HT1080 (cell line): ENCODE measurements at places on chromosomes 5 and 9. TPM values are rescaled to one million over a fixed set of nuclear protein-coding genes. Genes with fewer than 3 reads are reported as not detected.
A peak's percentile ranks its signal among the peaks of the same experiment; 100 is the strongest.

ASPN gene
- total RNA-seq, result not detected in 2 replicates

DNA sequence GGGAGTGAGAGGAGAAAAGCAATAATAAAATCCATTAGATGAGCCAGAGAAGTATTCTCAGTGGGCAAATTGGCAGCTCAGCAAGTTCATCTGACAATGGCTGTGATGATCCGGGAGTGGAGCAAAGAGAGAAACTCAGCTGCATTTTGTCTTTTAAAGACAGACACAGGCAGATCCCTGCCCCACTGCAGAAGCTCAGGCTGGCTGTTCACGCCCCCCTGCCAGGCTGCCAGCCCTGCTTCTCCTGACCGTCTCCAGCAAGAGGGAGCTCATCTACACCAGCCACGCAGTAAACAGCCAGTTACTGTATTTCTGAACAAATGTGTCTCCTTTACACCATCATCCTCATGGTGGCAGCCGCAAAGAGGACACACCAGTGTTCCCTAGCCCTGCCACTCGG is 114.3 kb upstream of the SARDH start:
- DNase-seq, result no peak

GRCh38 chr9:1532171-1532570 is 482.0 kb downstream of the DMRT2 start:
- no peak for DNase-seq

INSL4 gene
- total RNA-seq, result 0.33 and 0.39 TPM in 2 replicates

DNA sequence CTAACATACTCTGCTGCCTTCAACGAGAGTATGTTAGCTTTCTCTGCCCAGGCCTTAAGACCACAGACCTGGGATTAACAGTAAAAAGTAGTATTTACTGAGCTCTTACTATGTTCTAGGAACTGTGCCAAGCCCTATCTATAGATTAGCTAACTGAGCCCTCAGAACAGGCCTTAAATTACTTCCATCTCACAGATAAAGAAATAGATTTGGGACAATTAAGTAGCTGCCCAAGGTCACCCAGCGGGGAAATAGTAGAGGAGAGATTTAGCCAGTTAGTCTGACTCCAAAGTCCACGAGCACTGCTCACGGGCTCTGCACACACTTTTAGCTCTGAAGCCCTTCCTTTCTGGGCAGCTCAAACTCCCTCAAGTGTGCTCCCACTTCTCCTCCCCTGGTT is 64.5 kb upstream of the EQTN start:
- no peak for DNase-seq

- no peak for DNase-seq
Observed at GRCh38 chr9:88829276-88829675, 162.0 kb upstream of the S1PR3 start.

GRCh38 chr9:28190981-28191380 is 617.7 kb upstream of the C9orf72 start:
- DNase-seq, result no peak

GRCh38 chr9:1474671-1475070 is 424.5 kb downstream of the DMRT2 start:
- no peak for DNase-seq

SPARC gene
- 955 and 1,238 TPM in 2 replicates for total RNA-seq

ADAMTS16 gene
- 3.9 and 4.7 TPM in 2 replicates for total RNA-seq

DNA sequence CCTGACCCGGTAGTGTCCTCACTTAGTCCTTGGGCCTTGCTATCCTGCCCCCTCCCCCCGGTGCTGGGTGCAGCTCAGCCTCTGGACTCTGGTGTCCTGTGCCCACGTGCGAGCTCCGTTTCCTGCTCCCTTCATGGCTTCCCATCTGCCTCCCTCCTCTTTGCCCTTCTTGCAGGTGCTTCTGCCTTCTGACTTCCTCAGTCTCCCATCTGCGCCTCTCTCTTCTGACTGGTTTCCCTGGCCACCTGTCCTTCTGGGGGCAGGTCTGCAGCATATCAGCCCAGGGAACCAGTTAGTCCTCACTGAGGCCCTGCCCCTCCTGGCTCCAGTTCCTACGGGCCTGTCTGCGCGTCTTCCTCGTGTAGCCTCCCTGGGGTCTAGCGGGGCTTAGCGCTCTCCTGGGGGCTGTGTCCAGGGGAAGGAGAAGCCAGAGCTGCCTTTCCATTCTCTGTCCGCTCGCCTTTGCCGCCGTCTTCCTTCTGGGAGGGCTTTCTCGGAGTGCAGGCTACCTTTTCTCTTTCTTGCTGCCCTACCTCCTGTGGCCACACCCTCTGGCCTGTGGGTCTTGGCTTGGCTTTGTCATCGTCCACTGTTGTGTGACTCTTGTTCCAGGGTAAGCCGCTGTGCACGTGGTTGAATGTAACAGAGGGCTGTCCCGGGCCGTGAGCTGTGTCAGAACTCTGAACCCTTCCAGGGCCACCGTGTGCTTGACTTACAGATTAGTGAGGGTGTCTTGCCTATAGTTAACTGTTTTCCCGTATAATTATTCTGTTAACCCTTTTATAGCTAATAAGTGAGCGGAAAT is 51.8 kb downstream of the EHMT1 start:
- DNase-seq, result no peak

GRCh38 chr5:157801-158200 is 33.5 kb upstream of the LRRC14B start:
- DNase-seq, result no peak

DNA sequence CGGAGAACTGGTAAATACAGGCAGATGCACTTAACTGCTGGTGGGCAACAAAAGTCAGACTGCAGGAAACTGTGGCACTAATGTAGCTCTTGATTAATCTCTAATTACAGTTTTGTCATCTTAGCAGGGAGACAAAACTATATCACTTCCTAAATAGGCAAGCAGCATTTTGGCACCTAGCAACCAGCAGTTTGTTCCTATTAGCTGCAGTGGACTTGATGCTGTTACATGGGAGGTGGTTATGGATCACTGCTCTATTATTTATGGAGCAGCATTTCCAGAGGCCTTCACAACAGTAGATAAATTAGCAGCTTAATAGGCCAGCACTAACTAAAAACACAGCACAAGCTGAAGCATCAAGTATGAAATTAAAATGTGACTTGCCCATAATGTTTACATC is 518.3 kb upstream of the ITGA1 start:
- DNase-seq, result no peak

GLRA1 gene
- not detected in 2 replicates for total RNA-seq

DNA sequence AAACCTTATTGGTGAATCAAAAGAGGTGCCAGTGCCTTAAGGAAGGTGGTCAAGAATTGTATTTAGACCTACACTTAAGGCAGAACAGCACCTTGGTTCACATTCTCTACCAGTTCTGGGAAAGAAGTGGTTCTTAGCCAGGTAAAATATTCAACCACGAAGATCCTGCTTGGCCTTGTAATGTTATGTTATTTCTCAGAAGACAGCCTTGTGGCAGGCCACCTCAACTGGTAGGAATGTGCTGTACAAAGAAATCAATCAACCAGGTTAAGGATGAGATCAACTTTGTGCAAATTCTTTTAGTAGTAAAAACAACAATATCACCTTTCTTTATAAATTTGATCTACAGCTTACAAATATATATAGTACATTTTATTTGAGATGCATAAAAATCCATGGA is 246.8 kb downstream of the ARRDC3 start:
- DNase-seq, result peak; percentile 60

TIMD4 gene
- total RNA-seq, result not detected in 2 replicates

- no peak for DNase-seq
Observed at GRCh38 chr9:3398232-3398648, 127.6 kb downstream of the RFX3 start.

TCF7 gene
- total RNA-seq, result not detected in 2 replicates

GRCh38 chr5:177133096-177133852 is at the start of gene NSD1:
TSS of gene NSD1 (plus strand) at chr5:177133773. CDS start at chr5:177135104, 1,331 bp downstream.
- no peak for DNase-seq

C6 gene
- total RNA-seq, result not detected in 2 replicates

KCNV2 gene
- not detected in 2 replicates for total RNA-seq

GRCh38 chr5:135448791-135449507 is 1.8 kb upstream of the DCANP1 start:
- no peak for DNase-seq

- no peak for DNase-seq
Observed at GRCh38 chr5:96072138-96072790, 110.6 kb upstream of the ELL2 start.

DNA sequence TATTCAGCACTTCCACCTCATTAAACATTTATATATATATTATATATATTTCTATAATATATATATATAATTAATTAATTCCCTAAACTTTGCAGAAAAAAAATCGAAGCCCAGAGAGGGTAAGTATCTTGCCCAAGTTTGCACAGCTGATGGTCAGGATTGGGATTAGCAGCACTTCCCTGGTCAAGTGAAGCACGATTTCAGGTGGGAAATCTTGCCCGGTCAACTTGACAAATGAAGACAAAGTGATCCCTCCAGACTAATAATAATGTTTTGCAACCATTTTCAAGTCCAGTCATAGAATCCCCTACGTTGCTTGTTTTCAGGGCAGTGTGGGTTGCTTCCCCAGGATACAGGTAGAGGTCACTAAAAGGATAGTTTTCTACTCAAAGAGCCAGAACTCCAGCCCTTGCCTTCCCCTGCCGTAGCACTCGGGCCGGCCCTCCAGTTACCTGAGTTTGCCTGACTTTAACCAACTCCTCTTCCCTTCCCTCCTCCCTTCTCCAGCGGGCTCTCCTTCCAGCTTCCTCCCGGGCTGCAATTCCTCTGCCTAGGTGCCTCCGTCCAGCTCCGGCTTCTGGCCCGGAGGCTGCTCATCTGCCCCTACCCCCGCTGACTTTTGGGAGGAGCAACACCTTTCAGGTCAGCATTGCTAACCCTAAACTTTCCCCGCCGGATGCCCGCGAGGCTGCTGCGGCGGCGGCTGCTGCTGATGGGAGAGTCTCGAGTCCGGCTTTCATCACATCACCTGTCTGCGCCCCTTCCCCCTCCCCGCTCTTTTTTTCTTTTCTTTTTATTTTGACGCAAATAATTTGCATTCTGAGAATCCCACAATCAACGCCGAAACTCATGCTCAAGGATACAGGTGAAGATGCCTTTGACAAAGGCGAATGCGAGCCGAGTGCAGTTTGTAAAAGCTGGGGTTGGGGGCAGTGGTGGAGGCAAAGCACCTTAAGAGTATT is 930 bp downstream of the PRLR start:
- DNase-seq, result peak; percentile 14

GRCh38 chr5:32413466-32414263 is 30.9 kb downstream of the ZFR start:
- DNase-seq, result no peak

SERINC5 gene
- 1.9 and 4.4 TPM in 2 replicates for total RNA-seq

GRCh38 chr9:89779405-89780203 is 174.8 kb downstream of the GADD45G start:
- DNase-seq, result no peak

GRCh38 chr9:26163931-26164330 is 485.7 kb upstream of the TUSC1 start:
- DNase-seq, result no peak

PCDHGA10 gene
- 0.80 and 0.90 TPM in 2 replicates for total RNA-seq

DNA sequence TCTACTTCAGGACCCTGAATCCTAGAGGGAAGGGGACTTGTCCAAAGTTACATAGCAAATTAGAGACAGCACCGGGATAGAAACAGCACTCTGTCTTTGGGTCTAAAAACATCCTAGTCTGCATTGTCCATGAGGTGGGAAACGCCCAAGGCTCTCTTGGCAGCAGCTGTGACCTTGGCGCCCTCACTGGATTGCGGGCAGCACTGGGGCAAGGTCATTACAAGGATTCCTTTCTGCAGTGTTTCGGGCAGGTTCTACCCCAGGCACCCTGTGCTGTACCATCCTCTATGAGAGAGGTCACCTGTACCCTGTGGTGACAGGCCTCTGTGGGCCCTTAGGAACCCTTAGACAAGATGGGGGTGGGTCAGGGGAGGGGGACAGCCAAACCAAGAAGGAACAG is 8.6 kb downstream of the CD74 start:
- no peak for DNase-seq

ANKRD33B gene
- 4.9 and 5.2 TPM in 2 replicates for total RNA-seq

OR13C4 gene
- not detected in 2 replicates for total RNA-seq

- DNase-seq, result no peak
Observed at GRCh38 chr5:178993236-178993765, 1.8 kb downstream of the GRM6 start.

GRCh38 chr9:14245901-14246525 is 67.9 kb downstream of the NFIB start:
- DNase-seq, result peak; percentile 28

HBEGF gene
- 55.7 and 61.2 TPM in 2 replicates for total RNA-seq

- no peak for DNase-seq
Observed at GRCh38 chr9:84835745-84836144, 166.2 kb downstream of the NTRK2 start.

RELL2 gene
- total RNA-seq, result 13.1 and 15.3 TPM in 2 replicates

- DNase-seq, result no peak
Observed at GRCh38 chr9:133443248-133443647, 16.5 kb upstream of the CACFD1 start.

DNA sequence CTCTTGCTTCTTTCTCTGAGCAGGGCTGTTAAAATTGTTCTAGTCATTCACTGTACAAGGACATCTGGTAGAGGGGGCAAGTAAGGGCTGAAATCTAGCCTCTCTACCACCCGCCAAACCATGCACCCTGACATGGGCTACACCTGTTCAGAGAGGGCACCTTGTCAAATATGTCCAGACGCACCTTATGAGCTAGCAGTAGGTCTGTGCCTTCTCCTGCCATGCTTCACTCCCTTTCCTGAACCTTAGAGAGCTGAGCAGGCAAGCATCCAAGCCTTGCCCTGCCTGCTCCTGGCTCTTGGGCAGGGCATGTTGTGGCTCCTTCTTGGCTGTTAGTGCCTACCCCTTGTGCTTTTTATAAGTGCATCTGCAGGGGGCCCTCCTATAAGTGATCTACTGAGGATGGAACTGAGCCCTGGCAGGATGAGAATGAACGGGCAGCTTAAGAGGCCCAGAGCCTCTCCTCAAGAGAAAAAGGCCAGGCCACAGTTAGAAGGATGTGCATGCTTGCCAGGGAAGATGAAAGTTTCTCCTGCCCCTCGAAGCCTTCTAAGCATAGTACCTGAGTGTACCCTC is 3.8 kb upstream of the NEUROG1 start:
- DNase-seq, result no peak

DNA sequence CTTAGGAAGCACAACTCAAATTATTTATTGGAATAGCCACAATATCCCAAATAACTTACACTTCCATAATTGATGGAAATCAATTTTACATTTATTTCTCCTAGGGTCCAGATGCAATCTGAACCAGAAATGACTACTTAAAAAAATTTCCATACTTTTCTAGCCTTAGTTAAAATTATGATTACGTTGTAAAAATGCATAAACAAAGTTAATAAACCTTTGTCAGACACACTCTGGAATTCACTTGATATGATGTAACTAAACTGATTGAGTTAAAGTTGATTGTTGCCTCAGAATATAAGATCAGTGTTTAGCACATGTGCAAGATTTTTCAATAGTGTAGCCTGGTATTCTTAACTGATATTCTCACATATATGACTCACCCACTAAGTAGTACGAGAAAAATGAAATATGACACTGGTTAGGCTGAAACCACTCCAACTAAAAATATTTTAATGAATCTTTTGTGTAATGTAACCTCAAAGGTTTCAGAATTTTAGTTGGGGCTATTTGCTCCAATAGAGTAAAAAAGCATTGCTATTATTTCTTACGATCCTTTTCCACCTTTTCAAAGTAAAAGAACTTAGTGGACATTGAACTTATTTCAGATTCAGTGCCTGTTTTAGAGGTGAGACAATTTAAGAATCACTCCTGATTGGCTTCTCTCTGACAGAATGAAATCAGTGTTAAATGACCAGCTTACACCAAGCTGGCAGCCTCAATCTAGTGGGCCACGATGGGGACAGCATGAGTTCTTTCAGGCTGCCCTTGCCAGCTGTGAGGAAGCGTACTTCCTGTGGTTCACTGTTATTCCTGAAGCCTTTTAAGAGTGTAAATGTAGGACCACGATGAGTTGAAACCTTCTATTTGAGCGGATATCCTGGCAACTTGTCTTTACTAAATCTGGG is 277.2 kb upstream of the CDH9 start:
- DNase-seq, result peak; percentile 67

DMRT3 gene
- not detected in 2 replicates for total RNA-seq

SLIT3 gene
- 0.08 and 0.23 TPM in 2 replicates for total RNA-seq

- no peak for DNase-seq
Observed at GRCh38 chr9:95966306-95966705, 90.8 kb downstream of the ERCC6L2 start.
